NCI-H187 (cell line): ENCODE measurements at places on chromosomes 5 and 9.

DNA sequence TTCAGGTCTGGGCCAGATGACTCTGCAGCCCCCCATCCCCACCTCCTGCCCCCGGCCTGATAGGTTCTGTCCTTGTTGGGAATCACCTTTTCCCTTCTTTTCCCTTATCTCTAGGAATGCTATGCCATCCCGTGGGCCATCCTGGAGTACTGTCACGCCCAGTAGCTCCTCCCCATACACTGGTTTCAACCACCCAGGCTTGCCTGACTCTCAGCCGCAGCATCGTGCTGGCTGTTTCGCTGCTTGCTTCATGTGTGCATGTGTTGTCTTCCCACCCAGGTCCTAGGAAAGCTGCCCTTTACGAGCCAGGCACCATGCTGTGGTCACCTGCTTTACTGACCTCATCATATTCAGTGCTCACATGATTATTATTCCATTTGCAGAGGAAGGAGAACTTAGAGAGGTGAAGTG, 71.8 kb downstream of the ANGPTL2 start:
- no peak for DNase-seq

DNA sequence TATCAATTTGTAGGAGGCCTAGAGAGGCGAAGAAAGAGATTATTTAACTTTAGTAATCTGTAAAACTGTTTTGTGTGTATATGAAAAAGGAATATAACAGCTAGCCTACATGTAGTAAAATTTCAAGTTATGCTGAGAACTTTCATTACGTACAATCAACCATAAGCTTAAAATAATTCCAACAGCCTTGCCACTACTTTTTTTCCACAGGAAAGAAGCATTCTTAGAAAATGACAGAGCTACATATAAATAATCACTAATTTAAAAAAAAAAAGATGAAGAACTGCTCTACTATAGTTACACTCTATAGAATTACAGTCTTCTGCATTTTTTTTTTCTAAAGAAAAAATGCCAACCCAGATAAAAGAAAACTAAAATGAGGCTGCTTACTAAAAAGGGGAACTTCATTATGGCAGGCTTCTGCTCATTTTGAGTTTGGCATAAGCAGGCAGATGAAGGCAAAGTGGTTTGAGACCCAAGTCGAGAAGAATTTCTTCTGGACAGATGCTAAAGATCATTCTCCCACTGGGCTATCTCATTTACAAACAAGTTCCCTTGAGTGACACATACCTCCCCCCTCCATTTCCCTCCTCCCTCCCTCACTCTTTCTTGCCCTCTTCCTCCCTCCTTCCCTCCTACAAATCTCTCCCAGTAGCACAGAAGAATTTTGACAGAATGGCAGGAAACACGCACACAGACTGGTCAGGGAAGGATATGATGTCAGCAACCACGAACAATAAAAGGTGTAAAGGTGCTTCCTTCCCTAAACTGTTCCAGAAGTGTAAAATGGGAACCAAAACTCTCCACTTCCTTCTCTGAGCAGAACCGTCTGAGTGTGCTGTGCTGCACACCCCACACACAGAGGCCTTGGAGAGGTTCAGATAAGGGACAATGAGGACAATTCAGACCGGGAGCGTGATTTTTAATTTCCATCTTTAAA, 56.1 kb downstream of the MEF2C start:
- no peak for DNase-seq

GRCh38 chr5:148855249-148856008, 29.0 kb downstream of the ADRB2 start:
- no peak for DNase-seq

DNA sequence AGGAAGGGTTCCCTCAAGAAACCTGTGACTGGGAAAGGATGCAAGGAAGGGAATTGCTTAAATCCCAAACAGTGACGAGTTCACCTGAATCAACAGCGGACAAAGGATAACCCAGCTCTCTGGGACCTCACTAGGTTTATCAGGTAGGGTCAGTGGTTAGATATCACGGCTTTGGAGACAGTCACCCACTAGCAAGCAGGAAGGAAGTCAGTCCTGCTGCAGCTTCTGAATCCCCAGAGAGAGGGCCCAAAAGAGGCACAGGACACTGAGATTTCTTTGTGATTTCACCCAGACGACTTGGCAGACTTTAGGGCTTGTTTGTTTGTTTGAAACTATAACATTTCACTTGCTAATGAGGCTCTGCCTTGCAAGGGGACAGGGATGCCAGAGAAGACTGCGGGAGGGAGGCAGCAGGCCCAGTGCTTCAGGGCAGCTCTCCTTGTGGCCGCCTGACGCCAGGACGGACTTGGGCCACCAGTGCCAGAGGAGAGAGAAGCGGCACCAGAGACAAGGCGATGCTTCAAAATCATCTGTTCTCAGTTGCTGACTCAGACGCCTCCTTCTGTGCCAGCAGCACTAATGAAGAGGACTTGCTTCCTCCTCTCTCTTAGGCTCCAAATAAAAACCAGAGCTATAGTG, 275.6 kb upstream of the SLC30A5 start:
- no peak for DNase-seq

GRCh38 chr9:119020284-119020683, 349.0 kb downstream of the BRINP1 start:
- no peak for DNase-seq

DNA sequence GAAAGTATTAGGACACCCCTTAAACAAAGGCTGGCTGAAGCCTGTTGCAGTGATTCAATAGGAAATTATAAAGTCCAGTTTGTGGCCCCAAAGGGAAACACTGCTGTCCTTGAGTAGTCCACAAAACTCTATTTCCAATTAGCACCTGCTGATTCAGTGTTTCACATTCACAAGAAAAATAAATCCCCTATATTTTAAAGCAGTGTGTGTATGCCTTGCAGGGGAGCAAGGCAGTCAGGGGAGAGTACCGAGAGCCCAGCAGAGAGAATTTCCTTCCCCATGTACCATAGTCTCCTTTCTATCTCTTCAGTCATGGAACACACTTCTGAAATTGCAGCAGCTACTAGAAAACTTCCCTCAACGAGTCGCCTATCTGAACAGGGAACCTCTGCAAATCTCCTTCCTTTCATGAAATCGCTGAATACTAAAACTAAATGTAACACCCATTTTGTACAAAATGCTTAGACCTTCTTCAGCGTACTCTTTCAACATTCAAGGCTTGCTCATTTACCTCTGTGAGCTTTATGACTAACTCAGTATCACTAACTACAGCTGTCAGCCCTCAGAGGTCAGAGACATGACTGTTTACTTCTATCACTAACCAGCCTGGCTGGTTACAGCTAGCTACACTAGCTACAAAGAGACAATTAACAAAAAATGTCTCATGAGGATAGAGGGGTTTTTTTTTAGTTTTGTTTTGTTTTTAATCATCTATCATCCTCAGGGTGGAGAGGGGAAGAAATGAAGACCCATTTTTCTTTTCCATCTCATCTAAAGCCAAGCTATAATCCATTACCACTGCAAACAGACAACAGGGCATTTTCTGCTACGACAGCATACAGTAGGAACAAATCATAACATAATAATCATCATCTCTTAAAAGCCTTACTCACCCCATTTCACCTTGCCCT, 188.7 kb downstream of the EBF1 start:
- no peak for DNase-seq
